Panc1 (cell line): ENCODE measurements at places on chromosomes 11 and 22. TPM values are rescaled to one million over a fixed set of nuclear protein-coding genes. Genes with fewer than 3 reads are reported as not detected.

GRCh38 chr11:81165164-81165563 is 1568.5 kb downstream of the FAM181B start:
- H3K27ac ChIP-seq = no peak overlapping the region
- H3K36me3 ChIP-seq = no peaks in the 10 kb centered on the region
- DNase-seq = no peak
- no peaks in the 10 kb centered on the region for H3K27me3 ChIP-seq
- no peak overlapping the region for H3K4me3 ChIP-seq
- no peaks in the 10 kb centered on the region for H3K4me1 ChIP-seq

GRCh38 chr11:24267014-24267413 is 229.8 kb upstream of the LUZP2 start:
- H3K27me3 ChIP-seq = no peaks in the 10 kb centered on the region
- no peaks in the 10 kb centered on the region for H3K36me3 ChIP-seq
- no peaks in the 10 kb centered on the region for H3K4me1 ChIP-seq
- no peak overlapping the region for H3K27ac ChIP-seq

- H3K27me3 ChIP-seq = 0 out of 2 replicates have a peak, but pooled peaks cover 2% of the 10 kb centered on the region
- H3K4me1 ChIP-seq = no peaks in the 10 kb centered on the region
- H3K36me3 ChIP-seq = no peaks in the 10 kb centered on the region
- no peak overlapping the region for H3K27ac ChIP-seq
- no peak for DNase-seq
Observed at GRCh38 chr11:61021661-61022212, 50.3 kb downstream of the CD6 start.

GRCh38 chr11:69355959-69356702 is 62.2 kb downstream of the MYEOV start:
- no peak for DNase-seq
- H3K36me3 ChIP-seq = no peaks in the 10 kb centered on the region

DNA sequence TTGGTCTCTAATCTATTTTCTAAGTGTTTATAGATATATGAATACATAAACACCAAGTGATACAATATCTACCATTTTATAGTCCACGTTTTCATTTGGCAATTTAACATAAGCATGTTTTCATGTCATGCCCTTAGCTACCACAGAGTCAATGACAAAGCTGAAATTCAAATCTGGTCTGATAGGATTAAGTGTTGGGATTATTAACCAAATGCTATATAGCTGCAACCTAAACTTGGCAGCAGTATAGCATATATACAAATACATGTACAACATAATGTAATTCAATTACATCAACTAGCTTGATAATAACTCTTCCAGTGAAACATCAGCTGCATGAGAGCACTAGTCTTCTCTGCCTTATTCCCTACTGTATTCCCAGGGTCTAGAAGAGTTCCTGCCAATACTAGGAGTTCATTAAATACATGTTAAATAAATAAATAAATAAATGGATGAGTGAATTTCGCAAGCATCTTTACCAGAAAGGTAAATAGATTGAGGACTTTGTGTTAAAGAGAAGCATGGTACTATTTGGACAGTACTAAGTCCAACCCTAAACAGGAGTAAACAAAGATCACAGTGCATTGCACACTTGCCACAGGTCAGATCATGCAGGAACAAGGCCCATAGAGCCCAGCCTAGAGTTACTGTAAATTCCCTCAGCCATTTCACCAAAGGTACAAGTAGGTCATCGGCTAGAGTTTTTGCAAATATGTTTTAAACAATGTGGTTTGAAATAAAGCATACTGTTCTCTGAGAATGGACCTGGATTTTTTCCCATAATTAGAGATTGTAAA is 12.8 kb downstream of the SAA4 start:
- no peak overlapping the region for H3K27ac ChIP-seq
- no peak overlapping the region for H3K4me3 ChIP-seq
- no peaks in the 10 kb centered on the region for H3K36me3 ChIP-seq
- H3K4me1 ChIP-seq = no peaks in the 10 kb centered on the region
- H3K27me3 ChIP-seq = no peaks in the 10 kb centered on the region
- DNase-seq = no peak

- DNase-seq = no peak
- H3K4me1 ChIP-seq = no peaks in the 10 kb centered on the region
- no peaks in the 10 kb centered on the region for H3K36me3 ChIP-seq
- no peak overlapping the region for H3K4me3 ChIP-seq
- no peaks in the 10 kb centered on the region for H3K27me3 ChIP-seq
Observed at GRCh38 chr11:2574553-2575535, 125.0 kb downstream of the KCNQ1OT1 start.

DNA sequence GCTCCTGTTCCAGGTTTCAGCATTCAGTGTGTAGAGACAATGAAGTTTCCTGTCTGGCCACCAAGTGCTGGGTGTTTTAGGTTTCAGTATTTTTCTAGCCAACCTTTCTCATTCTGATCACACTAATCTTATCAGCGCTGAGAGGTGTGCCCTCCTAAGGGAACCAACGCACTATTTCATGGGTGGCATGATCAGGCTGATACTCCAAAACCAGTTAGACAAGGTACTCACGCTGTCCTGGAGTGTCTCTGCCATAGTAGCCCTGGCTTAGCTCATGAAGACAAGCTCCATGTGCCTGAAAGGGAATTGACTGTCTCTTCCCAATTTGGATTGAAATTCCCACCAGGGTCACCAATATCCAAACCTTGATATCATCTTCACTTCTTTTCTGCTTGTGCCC is 8.0 kb upstream of the RAB38 start:
- no peaks in the 10 kb centered on the region; the same call in 1 of the 2 replicates for H3K27me3 ChIP-seq
- no peak overlapping the region for H3K27ac ChIP-seq
- H3K4me1 ChIP-seq = no peaks in the 10 kb centered on the region
- no peak for DNase-seq
- H3K4me3 ChIP-seq = no peak overlapping the region
- H3K36me3 ChIP-seq = no peaks in the 10 kb centered on the region

DNA sequence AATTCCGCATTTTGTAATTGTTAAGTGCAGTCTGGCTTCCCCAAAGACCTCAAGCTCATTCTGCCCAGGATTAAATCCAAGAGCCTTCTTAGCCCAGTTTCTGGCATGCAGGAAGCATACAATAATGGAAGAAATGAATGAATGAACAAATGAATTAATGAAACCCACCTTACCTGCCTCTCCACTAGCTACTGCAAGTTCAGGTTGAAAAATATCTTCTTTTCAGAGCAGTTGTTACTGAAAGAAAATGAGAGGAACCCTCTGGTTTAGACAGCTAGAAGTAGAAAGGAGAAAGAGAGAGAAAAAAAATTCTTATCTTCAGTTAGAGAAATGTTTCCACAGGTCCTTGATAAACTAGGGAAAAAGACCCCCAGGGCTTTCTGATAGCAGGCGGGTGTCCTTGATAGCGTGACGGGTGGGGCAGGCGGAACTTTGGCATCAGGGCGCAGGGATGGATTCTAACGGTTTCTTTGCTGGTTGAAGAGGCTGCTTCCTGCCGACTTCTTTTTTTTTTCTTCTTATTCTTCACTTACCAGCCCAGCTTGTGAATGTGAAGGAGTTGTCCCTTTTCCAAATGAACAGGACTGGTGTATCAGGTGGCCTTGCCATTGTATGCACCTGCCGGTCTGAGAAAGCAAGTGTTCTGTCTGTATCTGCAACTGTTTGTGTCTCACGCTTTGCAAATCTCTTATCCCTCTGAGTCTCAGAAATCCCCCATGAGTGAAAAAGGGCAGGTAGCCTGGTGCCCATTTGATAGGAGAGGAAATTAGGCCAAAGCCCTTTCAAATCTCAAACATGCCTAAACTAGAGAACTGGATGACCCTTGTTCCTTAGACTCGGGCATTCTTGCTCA is 10.0 kb downstream of the LMO2 start:
- peaks cover 24% of the 10 kb centered on the region for H3K27me3 ChIP-seq
- H3K4me1 ChIP-seq = no peaks in the 10 kb centered on the region
- H3K27ac ChIP-seq = no peak overlapping the region
- no peak for DNase-seq
- no peaks in the 10 kb centered on the region for H3K36me3 ChIP-seq
- no peak overlapping the region for H3K4me3 ChIP-seq

DNA sequence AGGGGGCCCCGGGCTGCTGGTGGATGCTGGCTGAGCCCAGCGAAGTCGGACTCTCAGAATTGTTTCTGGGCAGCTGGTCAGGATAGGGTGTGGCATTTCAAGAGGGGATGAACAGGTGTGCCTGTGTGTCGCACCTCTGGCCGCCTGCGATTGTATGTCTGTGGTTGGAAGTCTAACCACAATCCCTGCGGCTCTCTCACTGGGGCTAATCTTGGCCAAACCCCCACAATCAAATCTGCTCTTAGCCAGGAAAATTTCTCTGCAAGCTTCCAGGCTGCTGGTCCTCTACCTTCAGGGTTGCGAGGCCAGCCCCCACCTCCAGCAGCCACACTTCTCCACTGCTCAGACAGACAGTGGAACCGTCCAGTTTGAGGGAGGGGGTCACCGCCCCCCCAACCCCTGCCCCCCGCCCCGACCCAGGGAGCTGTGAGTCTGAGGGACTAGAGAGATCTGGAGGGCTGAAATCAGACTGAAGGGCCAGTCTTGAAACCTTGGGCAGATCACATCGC is 953 bp downstream of the ATG16L2 start:
- H3K4me1 ChIP-seq = peaks cover 10% of the 10 kb centered on the region
- no peaks in the 10 kb centered on the region for H3K36me3 ChIP-seq
- DNase-seq = no peak
- H3K27me3 ChIP-seq = no peaks in the 10 kb centered on the region

- no peaks in the 10 kb centered on the region for H3K27me3 ChIP-seq
- no peak for DNase-seq
- no peak overlapping the region for H3K27ac ChIP-seq
- H3K4me1 ChIP-seq = no peaks in the 10 kb centered on the region
- H3K4me3 ChIP-seq = no peak overlapping the region
- no peaks in the 10 kb centered on the region for H3K36me3 ChIP-seq
Observed at GRCh38 chr11:78469896-78470295, 52.3 kb upstream of the GAB2 start.

- H3K27me3 ChIP-seq = no peaks in the 10 kb centered on the region; the same call in 1 of the 2 replicates
- H3K4me1 ChIP-seq = no peaks in the 10 kb centered on the region
- DNase-seq = no peak
- H3K4me3 ChIP-seq = no peak overlapping the region
- H3K27ac ChIP-seq = no peak overlapping the region
Observed at GRCh38 chr11:116397602-116398084, 375.1 kb downstream of the BUD13 start.

DNA sequence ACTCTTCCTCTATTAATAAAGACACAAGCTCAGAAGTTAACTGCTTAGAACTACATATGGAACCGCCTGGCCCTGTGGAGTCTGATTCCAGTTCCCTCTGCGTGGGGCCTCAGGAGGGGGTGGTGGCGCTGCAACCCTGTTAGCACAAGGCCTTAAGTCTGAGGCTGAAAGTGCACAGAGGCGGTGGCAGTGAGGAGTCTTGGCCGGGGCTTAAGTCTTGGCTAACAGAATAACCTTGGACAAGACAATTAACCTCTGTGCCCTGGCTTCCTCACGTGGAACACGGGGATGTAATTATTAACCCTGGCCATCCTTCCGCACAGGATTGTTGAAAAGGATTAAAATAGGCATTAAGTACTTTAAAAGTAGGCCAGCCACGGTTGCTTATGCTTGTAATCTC is 191.5 kb downstream of the CEP164 start:
- H3K27me3 ChIP-seq = no peaks in the 10 kb centered on the region
- no peaks in the 10 kb centered on the region for H3K4me1 ChIP-seq
- no peaks in the 10 kb centered on the region for H3K36me3 ChIP-seq
- DNase-seq = no peak

DNA sequence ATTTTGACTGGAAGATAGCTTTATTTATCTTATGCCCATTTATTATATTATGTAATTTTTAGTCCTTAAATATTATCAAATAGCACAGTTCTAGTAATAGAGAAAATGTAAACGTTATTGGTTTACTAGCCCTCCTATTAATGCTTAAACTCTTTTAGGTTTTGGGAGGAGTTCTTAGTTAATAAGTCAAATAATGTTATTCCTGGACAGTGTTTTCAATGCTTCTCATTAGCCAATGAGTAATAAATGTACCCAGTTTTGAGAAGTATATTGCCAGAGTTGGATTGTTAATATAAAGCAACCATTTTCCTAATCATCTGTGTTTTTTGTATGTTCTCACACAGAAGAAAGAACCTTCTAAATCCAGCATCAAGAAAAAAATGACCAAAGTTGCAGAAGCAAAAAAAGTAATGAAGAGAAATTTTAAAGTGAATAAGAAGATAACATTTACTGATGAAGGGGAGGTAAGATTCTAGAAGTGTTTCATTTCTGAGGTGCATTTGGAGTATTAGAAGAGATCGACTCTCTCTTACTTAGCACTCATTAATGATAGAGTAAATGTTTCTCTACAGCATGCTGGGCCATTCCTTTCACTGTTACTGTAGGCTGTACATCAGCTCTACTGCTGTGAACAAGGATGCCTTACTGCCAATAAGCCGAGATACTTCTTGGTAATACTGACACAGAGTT is 173.4 kb downstream of the DDX10 start:
- DNase-seq = no peak
- no peaks in the 10 kb centered on the region for H3K27me3 ChIP-seq
- no peaks in the 10 kb centered on the region for H3K36me3 ChIP-seq
- H3K4me1 ChIP-seq = no peaks in the 10 kb centered on the region

- no peaks in the 10 kb centered on the region for H3K27me3 ChIP-seq
- H3K36me3 ChIP-seq = peaks cover 26% of the 10 kb centered on the region
- peaks cover 11% of the 10 kb centered on the region for H3K4me1 ChIP-seq
- no peak overlapping the region for H3K27ac ChIP-seq
- no peak overlapping the region for H3K4me3 ChIP-seq
- DNase-seq = no peak
Observed at GRCh38 chr11:65125197-65126056, 3.3 kb downstream of the MRPL49 start.

DNA sequence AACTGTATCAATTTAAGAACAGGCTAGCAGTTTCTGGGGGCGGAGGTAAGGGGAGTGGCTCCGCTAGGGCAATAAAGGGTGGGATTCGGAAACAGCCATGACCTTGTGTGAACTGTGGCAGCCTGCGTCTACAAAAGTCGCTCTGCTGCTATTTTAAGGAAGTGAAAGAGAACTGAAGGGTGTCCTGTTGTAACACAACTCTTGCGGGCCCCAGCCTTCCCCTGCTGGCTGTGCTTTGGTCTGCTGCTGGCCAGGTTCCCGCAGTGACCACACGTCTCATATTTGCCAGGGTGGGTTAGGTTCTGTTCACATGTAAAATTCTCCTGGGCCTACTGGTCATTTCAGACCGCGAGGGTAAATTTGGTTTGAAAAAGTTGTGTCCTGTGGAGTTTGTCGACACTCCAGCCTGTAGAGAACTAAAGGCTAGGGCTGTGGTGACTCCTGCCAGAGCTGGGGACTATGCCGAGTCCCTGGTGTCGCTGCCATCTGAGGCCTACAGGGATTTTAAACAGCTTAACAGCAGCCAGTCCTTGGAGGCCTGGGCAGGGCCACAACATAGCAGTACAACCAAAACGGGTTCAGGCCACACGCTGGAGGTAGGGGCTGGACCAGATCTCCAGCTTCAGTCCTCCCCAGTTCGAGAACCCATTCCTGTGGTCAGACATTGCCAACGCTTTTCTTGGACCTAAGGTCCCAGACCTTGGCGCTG is 1.1 kb upstream of the PPFIBP2 start:
- peaks cover 17% of the 10 kb centered on the region for H3K4me1 ChIP-seq
- peak overlapping the region; percentile 96 for H3K4me3 ChIP-seq
- H3K27ac ChIP-seq = peak overlapping the region; percentile 80
- H3K27me3 ChIP-seq = peaks cover 6% of the 10 kb centered on the region; the same call in 1 of the 2 replicates

- no peak for DNase-seq
- no peaks in the 10 kb centered on the region for H3K27me3 ChIP-seq
- H3K27ac ChIP-seq = no peak overlapping the region
Observed at GRCh38 chr22:42752912-42753311, 32.2 kb upstream of the A4GALT start.

- peaks cover 7% of the 10 kb centered on the region for H3K36me3 ChIP-seq
- peak; percentile 35 for DNase-seq
- no peaks in the 10 kb centered on the region for H3K27me3 ChIP-seq
- peak overlapping the region; percentile 97 for H3K4me3 ChIP-seq
- peaks cover 18% of the 10 kb centered on the region for H3K4me1 ChIP-seq
Observed at GRCh38 chr11:117143390-117143789, 697 bp upstream of the PAFAH1B2 start.

Gene KIRREL3
- total RNA-seq = 0.36 TPM

Gene RAB30
- 19.0 TPM for total RNA-seq

Gene USP2
- total RNA-seq = 3.1 TPM

Gene TSPAN32
- total RNA-seq = not detected

Gene CECR2
- 3.6 TPM for total RNA-seq
